DND-41 (cell line): ENCODE measurements at places on chromosomes 2 and 18.

GRCh38 chr2:16728351-16729136 lies 62.9 kb upstream of the CYRIA start:
- no peak overlapping the region for H3K27ac ChIP-seq
- no peaks in the 10 kb centered on the region for H3K4me1 ChIP-seq
- no peaks in the 10 kb centered on the region for H3K36me3 ChIP-seq
- no peaks in the 10 kb centered on the region for H3K27me3 ChIP-seq
- no peak for DNase-seq

DNA sequence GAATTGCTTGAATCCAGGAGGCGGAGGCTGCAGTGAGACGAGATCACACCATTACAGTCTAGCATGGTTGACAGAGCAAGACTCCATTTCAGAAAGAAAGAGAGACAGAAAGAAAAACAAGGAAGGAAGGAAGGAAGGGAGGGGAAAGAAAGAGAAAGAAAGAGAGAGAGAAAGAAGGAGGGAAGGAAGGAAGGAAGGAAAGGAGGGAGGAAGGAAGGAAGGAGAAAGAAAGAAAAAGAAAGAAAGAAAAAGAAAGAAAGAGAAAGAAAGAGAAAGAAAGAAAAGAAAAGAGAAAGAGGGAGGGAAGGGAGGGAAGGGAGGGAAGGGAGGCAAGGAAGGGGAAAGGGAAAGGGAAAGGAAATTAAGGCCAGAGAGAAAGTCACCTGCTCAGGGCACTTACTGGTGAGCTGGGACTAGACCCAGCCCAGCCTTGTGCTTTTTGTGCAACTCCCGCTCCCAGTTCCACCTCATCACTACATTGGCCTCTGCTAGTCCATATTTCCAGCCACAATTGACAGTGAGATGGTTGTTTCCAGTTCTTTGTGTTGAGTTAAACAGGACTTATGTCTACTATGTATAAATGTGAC lies 35.7 kb downstream of the MOGAT1 start:
- H3K4me3 ChIP-seq = no peak overlapping the region
- no peaks in the 10 kb centered on the region for H3K27me3 ChIP-seq
- H3K27ac ChIP-seq = peak overlapping the region; percentile 17
- H3K4me1 ChIP-seq = peaks cover 45% of the 10 kb centered on the region
- DNase-seq = no peak

GRCh38 chr2:30499681-30500080 lies 52.6 kb downstream of the LCLAT1 start:
- no peaks in the 10 kb centered on the region; the same call in 1 of the 2 replicates for H3K36me3 ChIP-seq
- no peak overlapping the region for H3K4me3 ChIP-seq
- H3K27me3 ChIP-seq = no peaks in the 10 kb centered on the region

DNA sequence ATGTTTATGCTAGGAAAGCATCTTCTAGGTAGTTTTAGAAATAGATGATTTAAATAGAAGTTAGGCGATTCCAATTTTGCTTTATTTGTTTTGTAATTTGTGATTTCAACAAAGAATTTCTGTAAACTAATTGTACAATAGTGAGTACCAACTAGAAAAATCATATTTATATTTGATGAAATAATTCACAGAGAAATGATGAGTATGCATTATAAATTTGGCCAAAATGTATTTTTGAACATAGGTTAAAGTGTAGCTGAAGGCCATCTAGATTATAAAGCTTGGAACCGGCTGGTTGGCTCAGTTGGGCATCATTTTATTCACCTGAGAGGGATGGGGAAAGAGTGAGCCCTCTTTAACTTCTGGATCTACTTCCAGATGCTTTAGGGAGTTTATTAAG lies 50.4 kb downstream of the GPD2 start:
- no peak for DNase-seq
- no peak overlapping the region for H3K27ac ChIP-seq
- H3K4me1 ChIP-seq = peaks cover 6% of the 10 kb centered on the region; the same call in 1 of the 2 replicates

- H3K36me3 ChIP-seq = no peaks in the 10 kb centered on the region
- no peak for DNase-seq
- H3K4me1 ChIP-seq = no peaks in the 10 kb centered on the region
- peaks cover 2% of the 10 kb centered on the region for H3K27me3 ChIP-seq
Measured at GRCh38 chr2:215526341-215526740, 90.5 kb upstream of the FN1 start.
